ENCODE measurements at places on chromosomes 7 and 10.

GRCh38 chr10:12158111-12158510 is 28.6 kb downstream of the SEC61A2 start:
- no peak for DNase-seq

DNA sequence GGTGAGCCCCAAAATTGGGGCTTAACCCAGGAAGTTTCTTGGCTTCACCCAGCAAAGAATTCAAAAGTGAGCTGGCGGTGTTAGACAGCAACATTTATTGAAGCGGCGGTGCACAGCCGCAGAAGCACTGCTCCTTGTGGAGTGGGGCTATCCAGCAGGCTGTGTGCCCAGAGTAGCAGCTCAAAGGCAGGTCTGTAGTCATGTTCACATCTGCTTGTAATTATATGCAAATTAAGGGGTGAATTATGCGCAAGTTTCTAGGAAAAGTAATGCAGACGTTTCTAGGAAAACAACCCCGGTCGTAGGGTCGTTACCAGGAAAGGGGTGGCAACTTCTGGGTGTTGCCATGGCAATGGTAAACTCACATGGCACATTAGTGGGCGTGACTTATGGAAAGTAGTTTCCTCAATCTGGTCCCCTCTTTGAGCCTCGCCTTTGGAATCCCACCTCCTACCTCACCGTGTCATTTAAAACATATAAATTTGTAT is 13.7 kb upstream of the KBTBD2 start:
- peak; percentile 2 for DNase-seq

DNA sequence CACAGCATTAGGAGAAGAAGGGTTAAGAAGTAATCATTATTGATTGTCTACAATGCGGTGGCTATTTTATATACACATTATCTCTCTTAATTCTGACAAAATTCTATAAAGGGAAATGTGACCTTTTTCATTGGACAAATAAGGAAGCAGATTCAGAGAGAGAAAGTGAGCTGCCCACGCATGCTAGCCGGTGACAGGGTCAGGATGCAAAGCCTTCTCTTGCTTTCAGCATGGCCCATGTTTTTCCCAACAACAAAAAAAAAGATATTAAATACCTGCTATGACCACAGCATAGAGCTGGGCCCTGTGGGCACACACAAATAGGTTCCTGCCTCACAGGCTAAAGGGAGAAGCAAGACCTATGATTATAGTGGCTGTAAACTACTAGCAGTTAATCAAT is 66.8 kb downstream of the PPP1R3C start:
- no peak for DNase-seq

DNA sequence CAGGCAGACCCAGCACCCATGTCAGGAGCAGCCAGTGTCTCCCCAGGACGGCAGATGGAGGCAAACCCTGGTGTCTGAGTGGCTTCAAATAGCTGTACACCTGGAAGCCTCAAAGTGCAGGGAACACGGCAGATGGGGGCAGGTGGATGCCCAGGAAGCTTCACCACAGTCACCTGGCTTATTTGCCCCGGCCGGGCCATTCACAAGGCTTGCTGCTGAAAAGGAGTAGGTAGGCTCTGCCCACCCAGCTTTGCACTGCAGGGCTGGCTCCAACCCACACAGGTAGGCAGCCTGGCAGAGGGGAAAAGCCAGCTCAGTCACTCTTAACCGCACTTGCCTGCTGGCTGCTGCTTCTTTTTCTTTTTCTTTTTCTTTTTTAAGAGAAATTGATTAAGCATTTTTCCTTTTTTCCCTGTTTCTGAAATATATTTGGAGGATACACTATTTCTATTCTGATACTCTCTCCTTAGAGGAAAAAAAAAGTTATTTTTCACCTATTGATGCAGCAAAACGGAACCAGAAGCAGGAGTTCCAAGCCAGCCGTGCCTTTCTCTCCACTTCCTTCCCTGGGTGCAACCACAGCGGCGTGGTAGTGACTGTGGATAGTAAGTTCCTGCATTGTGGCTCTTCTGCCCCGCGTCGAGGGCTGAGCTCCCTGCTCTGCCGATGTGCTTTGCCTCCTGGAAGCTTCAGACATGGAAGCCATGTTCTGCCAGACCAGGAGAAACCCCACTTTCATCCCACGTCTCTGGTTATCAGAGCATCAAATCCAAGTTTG is 118.3 kb downstream of the KLF6 start:
- no peak for DNase-seq

GRCh38 chr10:88693392-88694020 is 12.5 kb upstream of the LIPK start:
- no peak for DNase-seq

GRCh38 chr7:46784732-46785131 is 797.2 kb downstream of the TNS3 start:
- no peak for DNase-seq

DNA sequence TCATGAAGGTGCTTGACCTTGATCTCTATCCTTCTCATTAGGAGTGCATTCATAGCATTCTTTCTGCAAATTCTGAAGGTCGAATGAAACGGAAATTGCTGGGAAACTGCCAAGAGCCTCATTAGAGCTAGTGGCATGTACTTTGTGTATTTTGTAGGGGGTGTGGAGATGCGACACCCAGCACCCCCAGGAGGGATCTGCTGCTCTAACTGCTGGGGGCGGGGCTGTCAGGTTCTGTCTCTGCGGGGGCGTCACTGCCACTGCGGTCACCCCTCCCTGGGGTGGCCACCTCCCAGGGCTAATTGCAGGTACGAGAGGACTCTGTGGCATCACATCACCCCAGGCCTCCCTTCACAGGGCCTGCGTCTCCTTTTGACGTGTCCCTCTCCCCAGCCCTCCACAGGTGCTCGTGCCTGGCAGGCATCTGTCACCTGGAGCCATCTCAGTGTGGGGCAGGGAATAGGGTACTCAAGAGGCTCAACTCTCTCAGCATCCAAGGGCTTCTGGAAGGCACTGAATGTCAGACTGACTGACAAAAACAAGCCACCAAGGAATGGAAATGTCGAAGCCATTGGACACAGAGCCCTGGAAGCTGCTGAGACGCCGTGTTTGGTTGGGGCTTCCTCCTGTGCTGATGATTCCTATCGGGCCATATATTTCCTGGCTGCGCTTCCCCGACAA is 151.1 kb downstream of the ACTR3B start:
- DNase-seq, result no peak

GRCh38 chr7:8189625-8190024 is 72.3 kb downstream of the ICA1 start:
- no peak for DNase-seq

DNA sequence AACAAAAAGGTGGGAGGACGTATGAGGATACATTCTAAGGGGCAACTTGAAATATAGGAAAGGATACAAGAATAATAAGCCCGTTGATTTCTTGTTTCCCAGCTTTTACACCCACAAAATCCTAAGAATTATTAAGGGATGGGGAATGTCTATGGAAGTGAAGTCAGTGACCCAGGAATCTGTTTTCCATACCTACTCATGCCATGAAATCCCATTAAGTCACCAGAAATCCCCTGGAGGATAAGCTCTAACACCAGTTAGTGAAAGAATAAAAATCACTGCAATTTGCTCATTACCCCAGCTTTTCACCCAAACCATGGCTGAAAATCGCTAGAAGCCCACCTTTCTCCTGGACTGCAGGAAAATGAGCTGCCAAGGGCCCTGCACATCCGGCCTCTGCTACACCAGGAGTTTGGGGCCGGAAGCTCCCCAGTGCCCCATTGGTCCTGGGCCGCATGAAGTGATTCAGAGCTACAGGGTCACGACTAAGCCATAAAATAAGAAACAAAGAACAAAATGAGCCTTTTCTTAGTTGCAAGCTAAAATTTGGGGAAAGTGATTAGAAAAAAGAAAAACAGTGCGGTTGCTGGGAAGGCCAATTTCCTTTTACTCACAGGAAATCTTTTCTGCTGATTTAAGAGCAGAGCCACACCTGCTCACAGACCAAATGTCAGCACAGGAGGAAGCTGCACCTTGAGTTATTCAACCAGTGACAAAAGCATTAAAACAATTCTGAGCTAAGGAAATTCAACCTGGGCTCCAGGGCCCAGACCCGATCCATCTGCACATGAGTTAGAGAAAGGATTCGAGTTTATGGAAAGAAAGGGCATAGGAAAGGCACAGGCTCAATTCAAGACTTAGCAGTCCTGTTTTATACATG is 40.3 kb downstream of the HIPK2 start:
- no peak for DNase-seq

GRCh38 chr10:71708897-71709882 is 10.4 kb downstream of the C10orf105 start:
- DNase-seq, result no peak

DNA sequence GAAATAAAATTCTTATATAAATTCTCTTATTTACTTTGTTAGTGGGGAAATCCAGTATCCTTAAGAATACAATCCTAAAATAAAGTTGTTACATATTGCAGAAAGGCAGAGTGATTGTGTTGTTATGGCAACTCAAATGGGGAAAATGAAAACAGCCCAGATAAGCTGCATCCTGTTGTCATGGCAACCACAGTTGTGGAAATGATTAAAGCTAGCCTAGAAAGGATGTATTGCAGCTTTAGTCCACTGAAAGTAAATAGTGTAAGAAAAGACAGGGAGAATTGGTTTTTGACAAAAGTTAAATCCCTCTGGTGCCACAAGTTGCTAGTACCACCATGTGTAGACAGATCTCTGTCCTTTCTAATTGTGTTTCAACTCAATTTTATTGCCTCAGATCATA is 43.2 kb downstream of the BTRC start:
- no peak for DNase-seq

- no peak for DNase-seq
These were observed 65.6 kb upstream of the PDGFA start for GRCh38 chr7:585229-585711.

DNA sequence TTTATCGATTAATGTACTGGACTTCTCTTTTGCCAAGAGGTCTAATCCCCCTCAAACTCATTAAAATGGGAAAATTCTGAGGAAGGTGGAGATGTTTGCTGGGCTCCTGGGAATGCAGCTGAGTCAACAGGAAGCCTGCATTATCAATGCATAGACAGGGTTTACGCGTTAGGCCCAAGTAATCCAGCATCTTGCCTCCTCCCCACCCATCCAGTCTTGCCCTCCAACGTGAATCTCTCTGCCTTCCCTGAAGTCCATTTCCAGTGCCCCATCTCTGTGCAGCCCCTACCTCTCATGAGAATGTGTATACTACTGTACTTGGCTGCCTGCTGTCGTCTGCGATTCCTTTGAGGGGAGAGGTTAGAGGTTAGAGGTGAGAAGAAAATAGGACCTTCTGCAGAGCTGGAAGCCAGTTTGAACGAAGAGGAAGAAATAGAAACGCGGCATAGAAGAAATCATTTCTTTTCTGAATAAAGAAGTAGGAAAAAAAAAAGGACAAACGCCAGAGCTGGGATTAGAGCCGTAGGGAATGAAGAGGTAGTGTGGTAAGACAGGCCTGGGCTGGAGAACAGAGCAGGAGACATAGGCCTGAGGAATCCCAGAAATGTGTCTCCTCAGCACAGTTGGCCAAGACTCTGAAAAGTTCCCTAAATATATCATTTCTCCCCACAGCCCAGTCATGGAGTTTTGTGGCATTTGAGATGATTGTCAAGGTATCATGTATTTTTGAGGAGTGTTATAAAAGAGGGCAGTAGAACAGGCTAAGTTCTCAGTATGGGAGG is 75.6 kb downstream of the MYOF start:
- no peak for DNase-seq

- no peak for DNase-seq
These were observed 73.8 kb upstream of the GTF2IRD1 start for GRCh38 chr7:74379938-74380337.

- no peak for DNase-seq
These were observed 30.3 kb upstream of the GPAM start for GRCh38 chr10:112213836-112214235.

All from esophagus squamous epithelium (tissue), 5 donors.